Stimulated activated CD8-positive, alpha-beta memory T cell treated with anti-CD3 and anti-CD28 coated beads, Interleukin-12 subunit alpha, Interleukin-12 subunit beta, amount 100 ng/mL, for 1 hour (primary cell): ENCODE measurements at places on chromosomes 13 and 19.

DNA sequence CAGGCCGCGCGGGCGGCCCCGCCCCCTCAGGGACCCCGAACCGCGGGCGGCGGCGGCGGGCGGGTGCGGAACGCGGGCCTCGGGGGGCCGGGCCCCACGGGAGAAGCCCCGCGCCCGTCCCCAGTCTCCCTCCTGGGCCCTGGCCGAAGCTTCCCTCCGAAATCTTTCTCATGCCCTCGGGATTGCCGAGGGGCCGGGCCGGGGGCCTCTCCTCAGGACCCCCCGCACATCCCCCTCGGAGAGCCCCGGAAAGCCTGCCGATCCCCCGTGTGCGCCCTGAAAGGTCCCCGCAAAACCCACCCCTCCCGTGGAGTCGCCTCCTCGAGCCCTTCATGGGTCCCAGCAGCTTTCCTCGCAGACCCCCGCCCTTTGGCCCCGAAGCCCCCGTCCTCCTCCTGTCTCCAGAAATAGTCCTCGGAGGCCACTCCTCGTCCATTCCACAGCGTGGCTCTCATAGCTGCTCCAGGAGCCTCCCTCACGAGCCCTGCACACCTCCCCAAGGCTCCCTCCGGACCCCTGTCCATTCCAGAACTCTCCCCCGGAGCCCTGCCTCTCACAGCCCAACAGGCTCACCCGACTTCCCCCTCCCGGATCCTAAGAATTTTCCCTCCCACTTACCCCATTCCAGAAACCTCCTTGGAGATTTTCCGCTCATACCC is 555 bp downstream of the SAMD4B start:
- DNase-seq: no peak

GRCh38 chr13:46908501-46908900 is 11.6 kb upstream of the HTR2A start:
- DNase-seq: no peak

DNA sequence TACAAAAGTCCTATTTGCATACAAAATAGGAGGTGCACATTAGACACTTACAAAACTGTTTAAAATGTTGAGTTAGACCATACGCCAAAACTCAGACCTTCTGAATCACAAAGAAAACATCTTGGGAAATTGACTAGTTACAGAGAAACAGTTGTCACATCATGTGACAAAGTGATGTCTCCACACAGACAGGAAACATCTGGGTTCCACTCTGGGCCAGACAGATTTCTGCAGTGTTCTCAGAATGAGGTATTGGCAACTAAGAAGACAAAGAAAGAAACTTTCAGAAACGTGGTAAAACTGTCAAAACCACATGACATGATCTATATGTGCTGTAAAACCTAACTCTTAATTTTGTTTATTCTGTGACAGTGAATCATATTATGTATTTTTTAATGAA is 6.7 kb downstream of the ZNF793 start:
- DNase-seq: no peak

DNA sequence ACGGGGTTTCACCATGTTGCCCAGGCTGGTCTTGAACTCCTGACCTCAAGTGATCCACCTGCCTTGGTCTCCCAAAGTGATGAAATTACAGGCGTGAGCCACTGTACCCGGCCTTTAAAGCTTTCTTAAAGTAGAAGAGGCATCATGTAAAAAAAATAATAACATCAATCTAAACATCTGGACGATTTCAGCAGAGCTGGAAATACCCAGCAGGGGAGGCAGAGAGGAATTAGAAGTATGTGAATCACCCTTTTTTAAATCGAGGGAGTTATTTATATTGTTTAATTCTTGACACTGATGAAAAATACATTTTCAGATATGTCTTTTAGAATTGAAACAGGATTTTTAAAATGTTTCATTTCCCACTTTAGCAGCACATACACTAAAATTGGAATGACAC is 37.4 kb upstream of the MTIF3 start:
- DNase-seq: no peak

DNA sequence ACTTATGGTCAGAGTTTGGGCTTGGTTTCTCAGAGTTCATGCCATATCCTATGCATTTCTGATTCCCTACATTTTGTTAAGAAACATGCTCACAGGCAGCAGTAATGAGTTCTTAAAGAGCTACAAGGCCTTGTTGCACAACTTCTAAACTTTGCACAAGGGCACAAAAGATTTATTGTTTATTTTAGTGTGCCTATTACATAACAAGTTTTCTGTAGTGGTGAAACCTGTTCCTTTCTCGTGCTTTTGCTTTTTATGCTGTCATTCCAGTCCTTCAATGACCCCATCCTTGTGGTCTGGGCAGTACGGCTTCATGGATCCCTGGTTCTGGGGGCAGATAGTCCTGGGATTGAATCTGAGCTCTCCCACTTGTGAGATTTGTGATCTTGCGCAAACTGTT is 17.8 kb downstream of the ZNF507 start:
- DNase-seq: no peak

- no peak for DNase-seq
Observed at GRCh38 chr19:40150170-40150569, 41.1 kb upstream of the MAP3K10 start.
